Activated naive CD4-positive, alpha-beta T cell treated with Interleukin-2 at 50 U/mL for 16 hours (primary cell): ENCODE measurements at places on chromosomes 16 and 17.
A peak's percentile ranks its signal among the peaks of the same experiment; 100 is the strongest.

DNA sequence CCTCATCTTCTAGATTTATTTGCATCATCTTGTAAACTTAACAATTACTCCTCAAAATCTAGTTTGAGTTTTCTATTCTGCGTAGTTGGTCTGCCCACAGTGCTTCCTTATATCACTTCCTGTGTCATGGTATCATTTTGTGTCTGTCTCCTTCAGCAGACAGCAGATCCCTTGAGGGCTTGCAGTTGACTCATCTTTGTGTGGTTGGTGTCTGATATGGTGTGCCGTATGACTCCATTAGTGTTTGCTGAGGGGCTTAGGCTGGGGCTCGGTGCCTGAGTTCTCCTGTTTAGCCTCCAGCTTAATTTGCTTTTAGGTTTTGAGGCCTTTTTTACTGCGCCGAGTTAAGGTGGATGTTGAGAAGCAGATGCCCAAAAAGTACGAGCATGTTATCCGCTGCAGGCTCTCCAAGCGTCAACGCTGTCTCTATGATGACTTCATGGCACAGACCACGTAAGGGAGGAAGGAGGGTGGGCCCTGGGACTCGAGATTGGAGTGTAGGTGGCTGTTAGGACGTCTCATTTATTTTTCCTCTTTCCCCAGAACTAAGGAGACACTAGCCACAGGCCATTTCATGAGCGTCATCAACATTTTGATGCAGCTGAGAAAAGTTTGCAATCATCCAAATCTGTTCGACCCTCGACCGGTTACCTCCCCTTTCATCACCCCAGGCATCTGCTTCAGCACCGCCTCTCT is 16.9 kb downstream of the SRCAP start:
- DNase-seq: peak; percentile 45

DNA sequence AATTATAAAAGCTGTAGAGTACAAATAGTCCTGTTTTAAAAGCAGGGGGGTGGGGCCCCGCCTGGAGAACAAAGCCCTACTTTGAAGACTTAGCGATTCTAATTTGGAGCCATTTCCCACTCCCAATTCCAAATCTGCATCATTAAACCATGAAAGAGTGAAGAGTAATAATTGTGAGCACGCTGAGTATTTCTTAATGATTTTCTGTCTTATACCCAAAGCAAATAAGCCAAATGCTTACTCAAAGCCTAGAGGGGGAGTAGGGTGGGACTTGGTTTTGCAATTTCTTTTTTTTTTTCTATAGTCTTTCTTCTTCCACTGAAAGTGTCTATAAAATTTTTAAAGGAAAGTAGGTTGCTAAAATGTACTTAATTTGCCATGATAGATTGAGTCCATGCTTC is 470.1 kb downstream of the TOX3 start:
- no peak for DNase-seq

DNA sequence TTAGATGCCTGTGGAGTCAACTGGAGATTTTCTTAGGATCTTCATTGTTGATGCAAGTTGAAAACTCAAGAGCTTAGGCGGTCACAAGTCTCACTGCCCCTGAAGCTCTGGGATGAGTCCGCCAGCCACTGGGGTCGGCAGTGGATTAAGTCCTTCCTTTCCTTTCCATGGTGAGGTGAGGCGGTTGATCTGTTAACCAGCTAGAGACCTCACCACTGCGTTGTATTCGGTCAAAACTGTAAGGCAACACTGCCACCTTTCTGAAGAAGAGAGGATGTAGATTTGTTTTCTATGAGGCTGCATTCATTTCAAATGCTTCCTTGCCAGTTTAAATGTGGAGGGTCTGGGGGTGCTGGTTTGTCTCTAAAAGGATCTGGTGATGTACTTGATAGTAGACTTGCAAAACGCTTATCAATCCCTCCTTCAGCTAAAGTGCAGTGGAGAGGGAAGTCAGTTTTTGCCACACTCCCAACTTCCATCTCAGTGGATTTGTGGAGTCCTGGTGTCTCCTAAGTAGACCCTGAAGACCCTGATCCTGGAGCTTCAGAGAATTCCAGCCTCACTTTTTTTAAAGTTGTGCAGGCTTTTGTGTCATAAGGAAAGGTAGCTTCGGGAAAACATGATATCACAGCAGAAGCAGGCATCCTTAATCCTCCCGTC is 1.7 kb downstream of the MYOCD start:
- no peak for DNase-seq

- no peak for DNase-seq
Measured at GRCh38 chr17:64085650-64086005, 44.3 kb downstream of the ERN1 start.

DNA sequence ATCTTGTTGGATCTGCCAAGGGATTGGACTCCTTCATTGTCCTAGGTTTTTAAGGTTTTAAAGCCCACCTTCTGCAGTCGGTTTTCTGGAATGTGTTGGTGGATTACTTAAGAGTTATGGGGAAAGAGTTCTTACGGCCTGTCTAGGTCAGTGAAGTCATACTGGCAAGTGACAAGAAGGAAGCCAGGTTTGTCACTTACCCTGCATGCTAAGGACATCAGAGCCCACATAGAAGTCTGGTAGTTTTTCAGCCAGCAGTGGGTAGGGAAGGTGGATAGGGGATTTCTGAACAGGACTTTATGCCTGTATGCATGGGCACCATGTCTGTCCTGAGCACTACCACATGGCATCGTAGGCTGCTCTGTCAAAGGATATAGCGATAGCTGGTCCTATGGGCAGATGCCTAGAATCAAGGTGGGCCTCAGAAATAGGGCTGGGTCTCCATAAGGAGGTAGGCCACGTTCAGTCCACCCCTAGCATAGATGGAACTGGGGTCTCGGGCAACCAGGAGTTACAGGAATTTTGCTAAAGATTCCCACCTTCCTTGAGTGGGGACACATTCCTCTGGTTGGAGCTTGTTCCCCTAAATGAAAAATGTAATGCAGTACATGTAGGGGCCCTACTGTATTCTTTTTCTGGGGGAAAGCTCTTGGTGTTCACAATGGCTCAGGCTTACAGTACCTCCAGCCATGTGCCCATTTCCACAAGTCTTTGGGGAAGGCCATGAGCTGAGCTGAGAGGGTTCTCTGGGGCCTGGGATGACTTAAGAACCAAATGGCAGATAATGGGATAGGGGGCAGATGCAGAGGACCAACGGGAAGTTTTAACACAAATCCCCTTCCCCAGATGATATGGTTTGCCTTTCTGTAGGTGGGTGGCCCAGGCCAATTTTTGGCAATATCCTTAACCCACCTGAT is 27.5 kb downstream of the TRPV2 start:
- no peak for DNase-seq

GRCh38 chr17:49148171-49148570 is 15.6 kb downstream of the B4GALNT2 start:
- no peak for DNase-seq

GRCh38 chr16:80948886-80949493 is 57.7 kb downstream of the CMC2 start:
- DNase-seq: peak; percentile 32

DNA sequence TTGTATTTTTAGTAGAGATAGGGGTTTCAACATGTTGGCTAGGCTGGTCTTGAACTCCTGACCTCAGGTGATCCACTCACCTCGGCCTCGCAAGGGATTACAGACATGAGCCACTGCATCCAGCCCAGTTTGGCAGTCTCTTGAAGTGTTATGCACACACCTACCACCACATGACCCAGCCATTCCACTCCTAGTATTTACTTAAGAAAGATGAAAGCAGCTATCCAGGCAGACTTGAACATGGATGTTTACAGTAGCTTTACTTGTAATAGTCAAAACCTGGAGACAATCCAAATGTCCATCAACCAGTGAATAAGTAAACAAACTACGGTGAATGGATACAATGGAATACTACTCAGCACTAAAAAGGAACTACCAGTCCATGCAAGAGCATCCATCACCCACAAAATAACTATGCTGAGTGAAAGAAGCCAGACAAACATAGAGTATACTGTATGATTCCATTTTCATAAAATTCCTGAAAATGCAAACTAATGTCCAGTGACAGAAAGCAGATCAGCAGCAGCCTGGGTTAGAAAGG is 37.8 kb upstream of the RASD1 start:
- DNase-seq: no peak

GRCh38 chr17:54948380-54948779 is 20.1 kb downstream of the COX11 start:
- no peak for DNase-seq

DNA sequence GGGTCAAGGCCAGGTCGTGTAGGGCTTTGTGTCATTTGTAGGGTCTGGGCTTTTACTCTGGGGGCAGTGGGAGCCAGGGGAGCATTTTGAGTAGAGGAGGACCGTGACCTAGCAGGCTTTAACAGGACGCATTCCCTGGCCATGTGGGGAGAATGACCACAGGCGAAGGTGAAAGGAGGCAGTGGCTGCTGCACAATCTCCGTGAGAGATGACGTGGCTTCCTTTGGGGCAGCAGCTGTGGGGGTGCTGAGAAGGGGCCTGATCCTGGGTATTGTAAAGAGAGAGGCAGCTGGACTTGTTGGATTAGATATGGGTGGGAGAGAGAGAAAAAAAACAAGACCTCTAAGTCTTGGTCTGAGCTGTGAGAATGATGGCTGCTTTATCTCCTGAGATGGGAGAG is 46.0 kb downstream of the KATNIP start:
- no peak for DNase-seq

GRCh38 chr16:27417047-27417671 is 15.2 kb downstream of the IL21R start:
- DNase-seq: no peak

GRCh38 chr17:13222975-13223374 is 205.1 kb upstream of the ELAC2 start:
- DNase-seq: no peak

GRCh38 chr17:37701496-37701898 is 43.4 kb downstream of the HNF1B start:
- DNase-seq: peak; percentile 38

DNA sequence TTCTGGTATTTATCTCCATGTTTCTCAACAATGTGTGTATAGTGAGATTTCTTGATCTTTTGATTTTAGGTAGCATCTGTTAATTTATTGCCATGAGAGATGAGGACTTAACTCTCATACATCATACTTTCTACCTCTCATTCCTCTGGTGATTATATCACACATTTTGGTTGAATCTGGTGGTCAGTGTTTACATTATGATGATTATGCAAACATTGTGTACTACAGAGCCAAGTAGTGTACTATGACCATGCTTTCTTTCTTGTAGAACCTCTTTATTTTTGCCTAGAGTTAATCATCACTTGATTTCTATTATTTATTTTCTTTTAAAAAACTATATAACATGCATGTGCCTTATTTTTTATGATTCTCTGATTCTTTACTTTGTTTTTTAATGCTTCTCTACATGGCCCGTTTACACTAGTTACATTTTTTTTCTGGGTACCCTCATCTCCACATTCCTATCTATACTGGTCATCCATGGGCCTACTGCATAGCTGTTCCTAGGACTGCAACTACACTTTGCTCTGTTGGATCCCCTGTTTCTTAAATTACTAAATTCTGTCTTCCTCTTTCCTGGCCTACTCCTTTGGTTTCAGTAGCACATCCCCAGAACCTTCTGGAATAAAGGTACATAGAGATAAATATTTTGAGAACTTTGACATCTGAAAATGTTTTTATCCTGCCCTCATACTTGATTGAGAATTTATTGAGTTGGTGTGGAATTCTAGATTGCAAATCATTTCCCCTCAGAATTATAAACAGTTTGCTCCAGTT is 63.0 kb upstream of the LRRC37A3 start:
- no peak for DNase-seq

GRCh38 chr16:70395345-70395901 is 43.5 kb downstream of the ST3GAL2 start:
- peak; percentile 64 for DNase-seq

- DNase-seq: no peak
Measured at GRCh38 chr16:85202631-85203461, 90.6 kb upstream of the CIBAR2 start.

GRCh38 chr16:71893888-71894228 is 1.5 kb upstream of the IST1 start:
- DNase-seq: no peak

DNA sequence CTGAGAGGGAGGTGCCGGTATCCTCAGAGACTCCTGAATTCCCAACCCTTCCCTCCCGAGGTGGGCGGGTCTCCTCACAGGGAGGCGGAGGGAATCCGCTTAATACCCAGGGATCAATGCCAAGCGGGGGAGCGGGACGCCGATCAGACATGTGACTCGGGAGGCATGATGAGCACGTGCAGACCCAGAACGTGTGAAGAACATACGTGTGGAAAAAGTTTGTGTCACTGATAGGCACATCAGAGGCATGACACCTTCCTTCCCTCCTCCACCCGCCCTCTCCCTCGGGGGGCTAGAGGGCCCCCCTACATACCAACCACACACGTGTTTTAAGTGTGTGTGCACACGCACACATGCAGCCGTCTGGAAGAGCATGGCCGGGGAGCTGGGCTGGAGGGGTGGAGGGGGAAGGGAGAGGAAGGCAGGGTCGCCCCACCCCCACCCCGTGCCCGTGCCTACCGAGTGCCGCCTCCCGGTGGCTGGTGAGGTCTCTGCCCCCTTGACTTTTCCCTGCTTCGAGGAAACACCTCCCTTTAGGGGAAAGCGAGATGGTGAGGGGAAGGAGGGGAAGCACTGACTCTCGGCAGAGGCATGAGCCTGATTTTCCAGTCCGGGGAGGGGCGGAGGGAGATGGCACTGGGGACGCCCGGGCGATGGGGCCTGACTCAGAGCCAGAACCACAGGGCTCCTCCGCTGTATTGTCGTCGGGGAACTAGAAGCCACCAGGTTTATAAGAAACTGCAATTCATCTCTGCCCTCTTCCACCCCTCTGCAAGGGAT is 12.1 kb upstream of the TBX21 start:
- peak; percentile 97 for DNase-seq

DNA sequence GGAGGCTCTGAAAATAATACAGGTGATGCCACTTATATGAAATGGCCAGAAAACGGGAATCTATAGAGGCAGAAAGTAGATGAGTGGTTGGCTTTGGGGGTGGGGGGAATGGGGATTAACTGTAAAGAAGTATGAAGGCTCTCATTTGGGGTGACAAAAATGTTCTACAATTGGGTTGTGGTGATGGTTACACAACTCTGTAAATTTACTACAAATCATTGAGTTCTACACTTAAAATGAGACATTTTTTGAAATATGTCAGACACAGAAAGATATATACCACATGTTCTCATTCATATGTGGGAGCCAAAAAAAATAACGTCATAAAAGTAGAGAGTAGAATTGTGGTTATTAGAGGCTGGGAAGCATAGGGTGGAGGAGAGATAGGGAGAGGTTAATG is 25.7 kb downstream of the ARHGAP17 start:
- no peak for DNase-seq

GRCh38 chr16:85081765-85082164 is 30.5 kb downstream of the CIBAR2 start:
- no peak for DNase-seq

- DNase-seq: no peak
Measured at GRCh38 chr17:6994666-6995256, 1.1 kb upstream of the ALOX12 start.

GRCh38 chr17:77281122-77281903 is 140.5 kb downstream of the SEC14L1 start:
- DNase-seq: peak; percentile 62

GRCh38 chr16:86716649-86717048 is 138.3 kb downstream of the FOXL1 start:
- DNase-seq: no peak

GRCh38 chr16:78852081-78852635 is 748.4 kb downstream of the MAF start:
- no peak for DNase-seq

GRCh38 chr17:29870836-29871465 is 59.1 kb downstream of the SSH2 start:
- DNase-seq: no peak

GRCh38 chr16:14502932-14503741 is 126.9 kb downstream of the PARN start:
- DNase-seq: no peak

- no peak for DNase-seq
Measured at GRCh38 chr16:78297066-78297666, 197.7 kb downstream of the WWOX start.

GRCh38 chr16:21708533-21709115 is 44.9 kb downstream of the OTOA start:
- peak; percentile 85 for DNase-seq
